ENCODE measurements at places on chromosomes 4 and X. TPM values are rescaled to one million over a fixed set of nuclear protein-coding genes. Genes with fewer than 3 reads are reported as not detected.

Gene HMGN5
- 57.8 TPM for polyA plus RNA-seq

Gene SPANXN4
- polyA plus RNA-seq: not detected

Gene PARM1
- 58.7 TPM for polyA plus RNA-seq

Gene KLHL4
- polyA plus RNA-seq: 8.3 TPM

Gene RHOXF2B
- polyA plus RNA-seq: not detected

Gene DOCK11
- polyA plus RNA-seq: 20.9 TPM

Gene GYPB
- 1.5 TPM for polyA plus RNA-seq

Gene GAB1
- polyA plus RNA-seq: 44.5 TPM
